Activated CD4-positive, alpha-beta memory T cell treated with anti-CD3 and anti-CD28 coated beads, Interleukin-2, amount 10 ng/mL, durations not matched to agents 7 days and 5 days (primary cell): ENCODE measurements at places on chromosomes 6 and 20. TPM values are rescaled to one million over a fixed set of nuclear protein-coding genes. Genes with fewer than 3 reads are reported as not detected.

- DNase-seq, result no peak
- no peak overlapping the region for H3K4me3 ChIP-seq
- H3K4me1 ChIP-seq, result peaks cover 1% of the 10 kb centered on the region
- no peak overlapping the region for H3K27ac ChIP-seq
- no peaks in the 10 kb centered on the region for H3K36me3 ChIP-seq
Observed at GRCh38 chr6:166502453-166502852, 84.0 kb downstream of the RAMACL start.

GRCh38 chr6:100078509-100078908 is 84.5 kb upstream of the MCHR2 start:
- no peaks in the 10 kb centered on the region for H3K36me3 ChIP-seq
- no peak for DNase-seq
- H3K4me1 ChIP-seq, result no peaks in the 10 kb centered on the region
- no peak overlapping the region for H3K4me3 ChIP-seq
- no peak overlapping the region for H3K27ac ChIP-seq

DNA sequence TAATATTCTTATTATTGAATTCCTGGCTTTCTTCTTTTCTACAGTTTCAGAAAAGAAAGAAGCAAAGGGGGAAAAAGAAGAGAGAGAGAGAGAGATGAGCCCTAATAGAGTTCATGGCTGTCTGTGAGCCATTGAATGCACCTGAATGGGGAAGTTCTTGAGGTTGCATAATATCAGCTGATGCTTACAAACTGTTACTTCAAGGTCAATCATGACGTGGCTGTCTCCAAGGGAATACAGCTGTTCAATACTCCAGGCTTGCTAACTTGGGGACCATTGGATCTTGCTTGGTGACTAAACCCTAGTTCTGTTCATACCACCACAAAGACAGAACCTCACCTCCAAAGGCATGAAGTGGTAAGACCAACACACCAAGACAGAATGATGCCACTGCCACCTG is 180.4 kb downstream of the ADGRG6 start:
- H3K4me3 ChIP-seq, result no peak overlapping the region
- H3K36me3 ChIP-seq, result no peaks in the 10 kb centered on the region
- H3K27ac ChIP-seq, result no peak overlapping the region
- no peaks in the 10 kb centered on the region for H3K4me1 ChIP-seq
- no peak for DNase-seq
- H3K27me3 ChIP-seq, result no peaks in the 10 kb centered on the region

- H3K4me3 ChIP-seq, result peak overlapping the region; percentile 41
- no peak overlapping the region for H3K27ac ChIP-seq
- H3K27me3 ChIP-seq, result no peaks in the 10 kb centered on the region
- peaks cover 25% of the 10 kb centered on the region for H3K4me1 ChIP-seq
- no peak for DNase-seq
Observed at GRCh38 chr6:155106456-155107115, 111.5 kb downstream of the TIAM2 start.

DNA sequence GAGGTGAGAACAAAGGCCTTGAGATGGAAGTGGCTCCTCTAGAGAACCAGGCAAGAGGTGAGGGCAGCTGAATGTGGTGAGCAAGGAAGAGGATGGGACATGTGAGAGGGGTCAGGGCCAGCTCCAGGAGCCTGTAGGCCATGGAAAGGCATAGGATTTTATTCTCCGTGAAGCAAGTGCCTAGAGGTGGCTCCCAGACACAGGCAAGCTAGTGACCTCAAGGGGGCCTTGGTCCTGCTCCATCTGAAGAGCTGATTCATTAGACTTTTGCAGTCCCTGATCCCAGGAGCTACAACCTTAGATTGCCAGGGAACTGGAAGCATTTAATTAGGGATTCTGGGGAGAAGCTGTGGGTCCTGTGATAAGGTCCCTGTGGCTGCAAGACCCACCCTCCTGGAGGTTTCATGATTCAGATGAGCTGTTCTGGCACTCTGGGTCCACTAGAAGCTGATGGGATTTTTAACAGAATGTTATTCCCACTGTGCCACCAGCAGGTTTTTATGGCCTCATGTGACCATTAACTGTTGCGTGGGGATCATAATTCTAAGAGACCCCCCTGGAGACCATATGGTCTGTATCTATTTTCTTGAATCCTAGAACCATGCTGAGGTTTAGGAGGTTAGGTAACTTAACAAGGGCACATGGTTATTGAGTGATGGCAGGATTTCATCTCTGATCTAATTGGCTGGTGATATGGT is 90.5 kb downstream of the ELOVL5 start:
- H3K27ac ChIP-seq, result no peak overlapping the region
- peaks cover 56% of the 10 kb centered on the region for H3K36me3 ChIP-seq
- no peaks in the 10 kb centered on the region for H3K27me3 ChIP-seq
- no peaks in the 10 kb centered on the region for H3K4me1 ChIP-seq
- no peak overlapping the region for H3K4me3 ChIP-seq

The SLC24A3 gene
- total RNA-seq, result not detected

- no peaks in the 10 kb centered on the region for H3K36me3 ChIP-seq
- H3K4me3 ChIP-seq, result no peak overlapping the region
- peaks cover 1% of the 10 kb centered on the region for H3K27me3 ChIP-seq
- no peaks in the 10 kb centered on the region for H3K4me1 ChIP-seq
Observed at GRCh38 chr6:128855581-128856085, 27.3 kb upstream of the LAMA2 start.

DNA sequence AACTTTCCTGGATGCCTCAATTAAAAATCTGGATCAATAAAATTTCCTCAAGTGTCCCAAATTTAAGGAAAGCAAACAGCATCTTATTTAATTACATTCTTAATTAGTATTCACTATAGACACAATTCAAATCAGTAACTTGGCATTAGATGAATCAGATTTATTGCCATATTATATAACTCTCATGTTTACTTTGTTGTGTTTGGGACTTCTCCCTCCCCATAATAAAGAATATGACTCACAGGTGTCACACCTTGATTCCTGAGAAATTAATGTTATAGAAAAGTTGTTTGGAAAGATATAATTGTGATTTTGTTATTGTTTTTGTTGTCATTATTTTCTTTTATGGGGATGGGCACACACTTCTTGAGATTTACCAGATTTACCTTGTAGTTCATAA is 18.4 kb downstream of the EYA4 start:
- no peaks in the 10 kb centered on the region for H3K36me3 ChIP-seq
- no peaks in the 10 kb centered on the region for H3K27me3 ChIP-seq
- no peak for DNase-seq
- H3K27ac ChIP-seq, result no peak overlapping the region
- H3K4me3 ChIP-seq, result no peak overlapping the region

- H3K27ac ChIP-seq, result no peak overlapping the region
- DNase-seq, result no peak
- H3K36me3 ChIP-seq, result no peaks in the 10 kb centered on the region
- H3K4me3 ChIP-seq, result no peak overlapping the region
- no peaks in the 10 kb centered on the region for H3K4me1 ChIP-seq
- peaks cover 5% of the 10 kb centered on the region for H3K27me3 ChIP-seq
Observed at GRCh38 chr20:63356931-63357879, 3.9 kb downstream of the CHRNA4 start.

The OR2H1 gene
- total RNA-seq, result not detected

DNA sequence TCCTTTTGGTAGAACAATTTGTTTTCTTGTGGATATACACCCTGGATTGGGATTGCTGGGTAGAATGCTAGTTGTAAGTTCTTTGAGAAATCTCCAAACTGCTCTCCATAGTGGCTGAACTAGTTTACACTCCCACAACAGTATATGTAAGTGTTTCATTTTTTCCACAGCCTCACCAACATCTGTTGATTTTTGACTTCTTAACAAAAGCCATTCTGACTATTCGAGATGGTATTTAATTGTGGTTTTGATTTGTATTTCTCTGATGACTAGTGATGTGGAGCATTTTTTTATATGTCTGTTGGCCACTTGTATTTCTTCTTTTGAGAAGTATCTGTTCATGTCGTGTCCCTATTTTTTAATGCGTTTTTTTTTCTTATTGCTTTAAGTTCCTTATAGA is 444.1 kb downstream of the CBLN4 start:
- no peak overlapping the region for H3K27ac ChIP-seq
- no peak overlapping the region for H3K4me3 ChIP-seq
- DNase-seq, result no peak
- H3K4me1 ChIP-seq, result no peaks in the 10 kb centered on the region
- H3K27me3 ChIP-seq, result no peaks in the 10 kb centered on the region
- H3K36me3 ChIP-seq, result no peaks in the 10 kb centered on the region

The SCRT2 gene
- total RNA-seq, result not detected

DNA sequence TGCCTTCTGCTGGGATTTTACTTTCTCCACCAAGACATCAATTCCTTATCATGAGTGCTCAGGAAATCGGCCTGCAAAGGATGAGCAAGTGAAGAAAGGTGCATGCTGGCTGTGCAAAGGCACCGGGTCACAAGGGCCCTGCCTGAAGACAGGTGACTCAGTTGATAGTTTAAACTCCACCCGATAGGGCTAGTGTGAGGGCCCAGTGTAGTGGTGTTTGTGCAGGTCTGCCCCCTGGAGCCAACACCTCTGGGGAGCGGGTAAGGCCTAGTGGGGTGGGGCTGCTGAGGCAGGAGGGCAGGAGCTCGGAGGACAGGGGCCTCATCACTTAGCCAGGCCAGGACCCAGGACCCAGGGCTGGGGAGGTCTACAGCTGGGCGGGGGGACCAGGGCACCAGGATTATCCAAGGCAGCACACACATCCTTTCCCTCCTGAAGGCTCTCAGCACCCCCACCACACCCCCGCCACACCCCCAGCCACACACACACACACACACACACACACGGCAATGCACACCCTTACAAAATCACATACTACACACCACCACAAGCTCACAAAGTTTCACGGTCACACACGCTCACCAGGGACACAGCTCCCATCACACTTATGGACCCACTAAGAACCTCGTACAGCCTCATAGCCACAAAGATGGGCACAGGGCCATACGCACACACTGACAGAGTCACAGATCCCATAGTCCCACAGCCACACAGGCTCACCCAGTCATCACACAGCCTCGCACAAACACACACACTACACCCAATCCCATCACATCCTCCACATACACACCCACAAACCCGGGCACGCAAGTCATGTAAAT is 75.4 kb downstream of the GRM4 start:
- no peaks in the 10 kb centered on the region for H3K27me3 ChIP-seq
- no peak overlapping the region for H3K27ac ChIP-seq
- H3K4me3 ChIP-seq, result no peak overlapping the region
- H3K36me3 ChIP-seq, result no peaks in the 10 kb centered on the region
- DNase-seq, result no peak
- H3K4me1 ChIP-seq, result no peaks in the 10 kb centered on the region

DNA sequence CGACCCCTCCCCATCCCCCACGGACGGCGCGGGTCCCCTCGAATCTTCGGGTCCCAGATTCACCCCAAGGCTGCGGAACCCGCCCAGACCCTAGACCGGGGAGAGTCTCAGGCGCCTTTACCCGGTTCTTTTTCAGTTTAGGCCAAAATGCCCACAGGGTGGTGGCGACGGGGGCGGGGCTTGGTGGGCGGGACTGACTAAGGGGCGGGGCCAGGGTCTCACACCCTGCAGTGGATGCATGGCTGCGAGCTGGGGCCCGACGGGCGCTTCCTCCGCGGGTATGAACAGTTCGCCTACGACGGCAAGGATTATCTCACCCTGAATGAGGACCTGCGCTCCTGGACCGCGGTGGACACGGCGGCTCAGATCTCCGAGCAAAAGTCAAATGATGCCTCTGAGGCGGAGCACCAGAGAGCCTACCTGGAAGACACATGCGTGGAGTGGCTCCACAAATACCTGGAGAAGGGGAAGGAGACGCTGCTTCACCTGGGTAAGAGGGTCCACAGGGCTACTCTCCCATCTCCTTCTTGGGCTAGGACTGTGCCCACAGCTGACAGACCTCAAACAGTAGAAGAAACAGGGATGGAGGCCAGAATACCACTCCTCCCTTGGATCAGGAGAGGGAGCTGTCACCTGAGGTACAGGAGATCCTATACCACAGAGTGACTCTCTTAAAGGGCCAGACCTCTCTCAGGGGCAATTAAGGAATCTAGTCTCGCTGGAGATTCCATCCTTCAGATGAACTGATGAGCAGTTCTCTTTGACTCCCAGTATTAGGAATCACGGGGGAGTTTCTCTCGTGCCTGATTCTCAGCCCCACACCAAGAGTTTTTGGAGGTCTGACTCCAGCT is 942 bp downstream of the HLA-E start:
- peak; percentile 86 for DNase-seq
- peak overlapping the region; percentile 98 for H3K27ac ChIP-seq
- peaks cover 13% of the 10 kb centered on the region for H3K27me3 ChIP-seq
- peaks cover 57% of the 10 kb centered on the region for H3K4me1 ChIP-seq
- peaks cover 57% of the 10 kb centered on the region for H3K36me3 ChIP-seq

The CALHM5 gene
- not detected for total RNA-seq

- no peaks in the 10 kb centered on the region for H3K36me3 ChIP-seq
- peaks cover 1% of the 10 kb centered on the region for H3K4me1 ChIP-seq
- H3K4me3 ChIP-seq, result no peak overlapping the region
- no peak for DNase-seq
- H3K27ac ChIP-seq, result no peak overlapping the region
Observed at GRCh38 chr6:119218548-119218947, 131.0 kb downstream of the MAN1A1 start.

The ADTRP gene
- 6.0 TPM for total RNA-seq

The DAAM2 gene
- not detected for total RNA-seq

The GSTA2 gene
- not detected for total RNA-seq

- peaks cover 1% of the 10 kb centered on the region for H3K4me1 ChIP-seq
- DNase-seq, result no peak
- H3K27ac ChIP-seq, result no peak overlapping the region
- H3K4me3 ChIP-seq, result no peak overlapping the region
Observed at GRCh38 chr20:58127701-58128111, 100.7 kb downstream of the ANKRD60 start.

DNA sequence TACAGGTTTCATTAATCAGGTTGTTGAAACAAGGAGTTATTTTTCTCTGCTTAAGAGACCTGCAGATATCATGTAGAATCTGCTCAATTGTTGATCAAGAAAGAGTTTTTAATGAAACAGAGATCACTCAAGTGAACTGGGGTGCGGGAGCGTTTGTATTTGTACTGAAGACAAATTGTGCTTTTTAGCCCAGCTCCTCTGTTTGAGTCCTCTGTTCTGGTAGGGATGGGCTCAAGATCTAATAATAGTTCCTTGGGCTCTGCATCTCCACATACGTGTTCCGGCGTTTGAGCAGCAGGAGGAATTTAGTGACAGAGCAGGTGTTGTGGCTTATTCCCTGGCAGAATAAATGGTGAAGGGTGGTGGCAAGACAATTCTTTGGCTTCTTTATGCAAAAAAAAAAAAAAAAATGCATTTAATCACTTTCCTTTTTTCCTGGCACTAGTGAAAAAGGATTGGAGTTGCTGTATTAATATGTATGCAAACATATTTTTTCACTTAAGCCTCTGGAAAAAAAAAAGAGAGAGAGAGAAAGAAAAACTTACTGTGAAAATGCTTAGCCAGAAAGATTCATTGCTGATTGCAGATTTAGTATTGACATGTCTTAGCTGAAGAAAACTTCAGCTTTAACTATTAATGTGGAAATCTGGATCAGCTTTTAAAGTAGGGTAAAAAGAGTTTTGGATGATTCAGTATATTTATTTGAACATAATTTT is 4.0 kb downstream of the CITED2 start:
- peaks cover 42% of the 10 kb centered on the region for H3K36me3 ChIP-seq
- H3K27me3 ChIP-seq, result no peaks in the 10 kb centered on the region
- H3K4me1 ChIP-seq, result peaks cover 41% of the 10 kb centered on the region

The AGER gene
- total RNA-seq, result 29.4 TPM

GRCh38 chr6:30295837-30296236 is 30.9 kb upstream of the TRIM39 start:
- no peaks in the 10 kb centered on the region for H3K4me1 ChIP-seq
- no peak for DNase-seq
- no peak overlapping the region for H3K4me3 ChIP-seq
- no peaks in the 10 kb centered on the region for H3K27me3 ChIP-seq
- H3K36me3 ChIP-seq, result peaks cover 65% of the 10 kb centered on the region

The LST1 gene
- total RNA-seq, result 74.5 TPM
